Smooth muscle cell of the umbilical artery (primary cell): ENCODE measurements at places on chromosomes 4 and X. TPM values are rescaled to one million over a fixed set of nuclear protein-coding genes. Genes with fewer than 3 reads are reported as not detected.

Gene HTN3
- total RNA-seq, result not detected in 2 replicates

Gene SLC10A7
- total RNA-seq, result 16.0 and 22.4 TPM in 2 replicates

Gene SMPX
- not detected in 2 replicates for total RNA-seq

Gene PALLD
- 213 and 236 TPM in 2 replicates for total RNA-seq

Gene BEND2
- not detected in 2 replicates for total RNA-seq

Gene DGAT2L6
- total RNA-seq, result not detected in 2 replicates
